Activated T-helper 1 cell treated with anti-CD3 and anti-CD28 coated beads, Interleukin-12 subunit alpha, Interleukin-12 subunit beta, Interleukin-2, Interleukin-4 antibody, amounts not matched to agents 30 ng/mL and 10 ng/mL and 1 ng/mL, durations not matched to agents 14 hours and 24 hours and 36 hours (primary cell): ENCODE measurements at places on chromosomes 1 and 21. TPM values are rescaled to one million over a fixed set of nuclear protein-coding genes. Genes with fewer than 3 reads are reported as not detected.

DNA sequence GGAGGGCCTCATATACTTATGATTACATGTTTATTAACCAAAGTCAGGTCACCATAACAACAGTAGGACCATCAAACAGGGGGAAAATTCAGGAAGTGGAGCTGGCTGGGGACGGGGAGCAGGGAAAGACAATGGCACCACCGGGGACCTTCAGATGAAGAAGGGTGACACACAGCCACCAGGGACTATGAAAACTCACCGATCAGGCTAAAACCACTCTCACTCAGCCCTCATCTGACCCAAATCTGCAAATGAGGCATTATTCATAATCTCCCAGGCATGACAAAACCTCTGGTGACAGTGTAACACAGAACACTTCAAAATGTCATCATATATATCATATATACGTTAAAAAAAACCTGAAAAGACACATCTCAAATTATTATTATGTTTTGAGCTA is 11.2 kb downstream of the MKNK1 start:
- no peak for DNase-seq

DNA sequence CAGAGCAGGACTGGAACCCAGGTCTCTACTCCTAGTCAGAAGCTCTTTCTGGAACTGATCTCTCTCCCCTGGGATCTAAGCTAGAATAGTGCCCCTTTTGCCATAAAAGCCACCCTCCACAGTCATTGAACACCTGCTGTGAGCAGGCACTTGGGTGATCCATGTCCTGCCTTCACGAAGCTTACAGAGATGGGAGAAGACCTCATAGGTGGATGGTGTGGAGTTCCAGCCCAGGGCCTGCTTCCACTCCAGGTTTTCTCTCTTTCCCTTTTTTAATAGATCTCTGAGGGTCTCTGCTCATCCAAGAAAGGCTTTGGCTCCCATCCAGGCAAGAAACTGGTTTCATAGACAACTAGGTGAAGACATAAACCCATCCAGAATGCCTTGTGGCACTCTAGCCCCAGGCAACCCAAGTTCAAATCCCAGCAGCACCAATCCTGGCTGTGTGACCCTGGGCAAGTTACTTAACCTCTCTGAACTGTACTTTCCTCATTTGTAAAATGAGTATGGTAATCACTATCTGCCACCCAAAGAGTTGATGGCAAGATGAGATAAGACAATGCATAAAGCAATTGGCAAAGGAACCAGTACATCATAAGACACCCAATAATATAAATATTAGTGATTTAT is 46.4 kb upstream of the TMEM51 start:
- DNase-seq: no peak

GNG12 gene
- total RNA-seq: 0.08 and 0.12 TPM in 2 replicates

DNA sequence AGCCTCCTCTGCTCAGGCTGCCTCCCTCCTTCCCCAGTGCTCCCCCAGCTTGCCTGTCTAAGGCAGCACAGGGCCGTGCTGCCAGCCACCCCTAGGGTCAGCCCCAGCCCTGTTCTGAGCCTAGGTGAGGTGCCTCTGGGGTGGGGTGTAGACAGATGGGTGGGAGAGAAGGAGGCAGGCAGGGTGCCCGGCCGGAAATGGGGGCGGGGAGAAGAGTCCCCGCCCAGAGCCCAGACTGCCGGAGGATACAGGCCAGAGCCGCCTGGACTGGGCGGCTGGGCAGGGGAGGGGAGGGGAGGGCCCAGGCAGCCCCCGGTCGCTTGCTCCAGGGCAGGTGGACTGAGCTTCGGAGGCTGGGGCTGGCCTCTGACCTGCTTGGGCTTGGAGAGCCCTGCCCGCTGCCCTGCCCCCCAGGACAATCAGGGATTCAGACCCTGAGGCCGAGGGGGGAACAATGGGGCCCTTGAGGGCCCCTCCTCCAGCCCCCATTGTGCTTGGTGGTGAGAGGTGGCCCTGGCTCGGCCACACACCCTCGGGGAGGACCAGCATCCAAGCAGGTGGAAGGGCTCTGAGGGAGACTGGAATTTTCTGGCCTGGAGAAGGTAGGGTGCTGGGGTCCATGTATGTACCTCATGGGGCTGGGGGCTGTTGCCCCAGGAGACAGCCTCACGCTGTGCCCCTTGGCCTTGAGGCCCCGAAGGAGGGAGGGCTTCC is at the start of gene GJC2:
Gene GJC2 (plus strand): TSS at position 525 of the 714 bp plus-strand sequence. CDS start 7,829 bp downstream, outside the sequence.
- DNase-seq: no peak

PLPPR4 gene
- total RNA-seq: not detected in 2 replicates

DNA sequence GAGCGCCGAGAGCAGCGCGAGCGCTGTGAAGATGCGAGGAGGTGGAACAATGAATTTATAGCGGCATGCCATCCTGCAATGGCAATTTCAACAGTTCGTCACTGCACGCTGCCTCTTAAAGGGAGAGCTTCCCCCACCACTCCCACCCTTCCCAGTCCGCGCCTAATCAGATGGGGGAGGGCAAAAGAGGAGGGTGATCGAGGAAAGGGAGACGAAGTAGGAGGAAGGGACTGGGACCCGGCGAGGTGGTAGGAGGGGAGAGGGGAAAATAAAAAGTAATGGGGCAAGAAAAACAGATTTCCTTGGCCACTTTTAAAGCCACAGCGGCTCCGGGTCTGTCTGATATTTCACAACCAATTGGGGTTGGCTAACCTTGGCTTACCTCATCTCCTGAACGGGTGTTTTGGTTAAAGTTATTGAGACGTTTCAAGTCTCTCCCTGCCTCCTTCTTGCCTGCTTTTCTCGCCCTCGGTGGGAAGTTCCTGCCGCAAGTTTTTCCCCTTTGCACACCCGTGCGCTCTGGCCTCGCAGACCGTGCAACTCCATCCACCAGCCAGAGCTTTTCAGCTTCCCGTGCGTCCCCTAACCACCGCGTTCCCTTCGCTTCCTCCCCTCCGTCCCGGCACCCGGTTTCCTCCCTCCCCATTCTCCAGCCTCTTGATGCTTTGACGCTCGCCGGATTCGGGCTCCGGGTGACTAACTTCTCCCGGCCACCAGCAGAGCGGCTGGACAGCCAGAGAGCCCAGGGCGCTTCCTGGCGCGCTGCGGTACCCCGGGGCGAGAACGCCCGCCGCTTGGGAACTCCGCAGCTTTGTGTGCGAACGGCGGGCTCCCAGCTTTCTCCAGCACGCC is at the start of gene ADAMTS5:
Gene ADAMTS5 (minus strand): TSS at position 27 of the 852 bp plus-strand sequence. CDS start 697 bp downstream, outside the sequence.
- DNase-seq: no peak

GRCh38 chr1:205589618-205590456 is 42.0 kb downstream of the ELK4 start:
- no peak for DNase-seq

PCP4L1 gene
- total RNA-seq: 0.20 TPM in 1 of 2 replicates, not detected in the other
